ENCODE measurements at places on chromosomes 6 and 20.

GRCh38 chr6:107820338-107821261 lies 3.5 kb downstream of the SCML4 start:
- no peak for DNase-seq

GRCh38 chr20:57108742-57109570 lies 157.5 kb downstream of the BMP7 start:
- no peak for DNase-seq

- no peak for DNase-seq
Observed at GRCh38 chr6:116051244-116051643, 9.4 kb downstream of the FRK start.

GRCh38 chr20:47455133-47456040 lies 46.3 kb upstream of the NCOA3 start:
- no peak for DNase-seq

GRCh38 chr20:45465491-45466266 lies 3.9 kb upstream of the WFDC2 start:
- no peak for DNase-seq

DNA sequence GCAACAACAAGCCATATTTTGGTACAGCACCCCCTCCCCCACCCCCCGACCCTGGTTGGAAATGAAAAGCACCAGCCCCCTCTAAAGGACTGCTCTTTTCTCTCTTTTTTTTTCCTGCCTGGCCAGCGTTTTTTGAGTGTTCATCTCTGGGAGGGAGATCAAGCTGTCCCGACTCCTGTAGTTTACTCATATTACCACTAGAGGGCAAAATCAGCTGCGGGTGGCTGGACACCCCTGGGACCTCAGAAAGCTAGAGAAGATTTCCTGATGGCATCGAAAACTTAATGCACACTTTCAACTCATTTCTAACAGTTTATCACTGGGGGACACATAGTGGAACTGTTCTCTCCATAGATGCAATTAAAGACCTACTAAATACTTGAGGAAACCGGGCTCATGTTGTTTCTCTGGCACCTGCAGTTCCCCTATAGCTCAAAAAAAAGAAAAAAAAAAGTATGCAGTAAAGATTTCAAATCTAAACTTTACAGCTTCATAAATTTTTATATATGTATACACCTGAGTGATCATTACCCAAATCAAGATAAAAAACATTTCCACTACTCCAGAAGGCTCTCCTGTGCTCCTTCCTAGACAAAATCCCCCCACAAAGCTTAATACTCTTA lies 24.4 kb downstream of the CNBD2 start:
- DNase-seq, result peak; percentile 17

GRCh38 chr20:16533502-16533901 lies 39.7 kb downstream of the KIF16B start:
- DNase-seq, result no peak

DNA sequence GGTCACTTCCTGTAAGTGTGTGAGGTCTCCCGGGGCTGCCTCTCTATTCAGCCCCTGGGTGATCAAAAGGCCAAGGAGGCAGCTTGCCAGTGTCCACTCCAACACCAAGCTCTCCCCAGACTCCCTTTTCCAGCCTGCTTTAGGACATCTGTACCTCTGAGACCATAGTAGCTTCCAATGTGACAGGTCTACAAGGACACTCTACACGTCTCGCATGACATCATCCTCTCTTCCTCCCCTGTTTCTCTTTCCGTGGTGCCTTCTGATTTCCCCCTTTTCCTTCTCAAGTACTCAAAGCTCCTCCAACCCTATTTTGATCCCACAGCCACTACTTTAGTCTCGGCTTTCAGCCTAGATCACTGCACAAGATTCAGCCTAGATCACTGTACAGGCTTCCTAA lies 26.4 kb downstream of the HLA-F start:
- no peak for DNase-seq

GRCh38 chr6:107625264-107625663 lies 135.3 kb downstream of the SOBP start:
- DNase-seq, result no peak

- no peak for DNase-seq
Observed at GRCh38 chr6:85865420-85866369, 223.0 kb upstream of the SYNCRIP start.

GRCh38 chr6:169487579-169488436 lies 214.0 kb downstream of the WDR27 start:
- DNase-seq, result no peak

DNA sequence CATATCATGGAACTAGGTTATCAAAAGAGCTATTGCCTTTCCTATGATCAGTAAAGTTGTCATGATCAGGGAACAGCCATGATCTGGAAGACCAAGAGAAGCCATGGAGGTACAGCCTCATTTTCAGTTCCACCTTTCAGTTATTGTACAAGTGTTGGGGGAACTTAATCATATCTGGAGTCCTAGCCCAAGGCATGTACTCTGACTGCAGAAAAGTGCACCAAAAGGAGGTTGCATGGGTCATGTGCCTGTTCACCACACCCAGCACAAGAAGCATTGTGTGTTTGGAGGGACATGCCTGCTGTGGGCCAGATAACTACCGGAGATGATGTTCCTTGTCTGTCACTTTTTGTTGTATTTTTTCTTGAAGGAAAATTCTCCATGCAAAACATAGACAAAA lies 185.8 kb upstream of the MAN1A1 start:
- DNase-seq, result no peak

DNA sequence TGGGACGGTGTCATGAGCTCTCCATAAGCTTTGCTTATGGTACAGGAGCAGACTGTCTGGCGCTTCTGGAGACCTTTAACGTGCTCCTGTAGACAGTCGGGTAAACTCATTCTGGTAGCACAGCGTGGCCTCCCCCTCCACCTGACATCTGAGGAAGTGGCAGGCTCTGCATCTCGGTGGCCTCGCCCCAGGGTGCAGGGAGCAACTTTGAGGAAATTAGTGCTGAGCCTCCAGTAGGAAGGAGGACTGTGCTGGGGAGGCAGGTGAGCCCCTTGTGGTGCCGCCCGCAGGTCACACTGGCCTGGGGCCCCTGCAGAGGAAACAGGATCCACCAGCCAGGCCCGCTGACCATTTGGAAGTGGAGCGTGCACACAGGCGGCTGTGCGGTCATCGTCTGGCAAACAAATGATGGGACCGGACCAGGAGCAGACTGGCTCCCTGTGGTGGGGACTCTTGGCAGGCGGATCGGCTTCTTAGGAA lies 57.9 kb downstream of the SYNJ2 start:
- no peak for DNase-seq

DNA sequence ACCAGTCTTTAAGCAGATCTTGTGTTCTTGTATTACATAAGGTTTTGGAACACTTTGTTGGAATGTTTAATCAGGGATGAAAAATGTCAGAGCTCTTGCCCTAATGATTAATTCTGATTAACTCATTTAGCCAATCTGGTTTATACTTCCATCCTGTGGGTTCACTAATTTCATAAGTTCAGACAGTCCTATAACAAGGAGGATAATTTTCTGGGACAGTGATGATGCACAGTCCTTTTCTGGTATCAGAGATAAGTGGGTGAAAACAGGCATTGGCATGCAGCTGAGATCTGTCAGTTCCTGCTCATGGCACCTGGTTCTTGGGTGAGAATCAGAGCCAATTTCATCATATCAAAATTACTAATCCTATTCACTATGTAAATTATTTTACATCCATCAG lies 125.0 kb upstream of the LAMA2 start:
- DNase-seq, result no peak

- DNase-seq, result no peak
Observed at GRCh38 chr20:46430921-46431712, 24.7 kb upstream of the ELMO2 start.

GRCh38 chr6:93177438-93177837 lies 241.9 kb downstream of the EPHA7 start:
- no peak for DNase-seq

GRCh38 chr6:116518621-116519368 lies 7.4 kb downstream of the CALHM5 start:
- DNase-seq, result no peak

DNA sequence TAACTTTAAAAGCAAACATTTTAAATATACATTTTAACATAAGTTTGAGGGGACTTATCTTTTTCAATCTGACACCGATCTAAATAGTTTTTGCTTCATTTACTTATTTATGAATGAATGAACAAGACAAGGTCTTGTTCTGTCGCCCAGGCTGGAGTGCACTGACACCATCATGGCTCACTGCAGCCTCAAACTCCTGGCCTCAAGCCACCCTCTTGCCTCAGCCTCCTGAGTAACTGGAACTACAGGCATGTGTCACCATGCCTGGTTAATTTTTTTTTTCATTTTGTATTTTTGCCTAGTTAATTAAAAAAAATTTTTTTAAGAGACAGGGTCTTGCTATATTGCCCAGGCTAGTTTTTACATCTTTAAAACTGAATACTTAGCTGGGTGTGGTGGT lies 25.4 kb downstream of the FBXO9 start:
- DNase-seq, result no peak

- DNase-seq, result no peak
Observed at GRCh38 chr6:41638935-41639808, 904 bp downstream of the MDFI start.

DNA sequence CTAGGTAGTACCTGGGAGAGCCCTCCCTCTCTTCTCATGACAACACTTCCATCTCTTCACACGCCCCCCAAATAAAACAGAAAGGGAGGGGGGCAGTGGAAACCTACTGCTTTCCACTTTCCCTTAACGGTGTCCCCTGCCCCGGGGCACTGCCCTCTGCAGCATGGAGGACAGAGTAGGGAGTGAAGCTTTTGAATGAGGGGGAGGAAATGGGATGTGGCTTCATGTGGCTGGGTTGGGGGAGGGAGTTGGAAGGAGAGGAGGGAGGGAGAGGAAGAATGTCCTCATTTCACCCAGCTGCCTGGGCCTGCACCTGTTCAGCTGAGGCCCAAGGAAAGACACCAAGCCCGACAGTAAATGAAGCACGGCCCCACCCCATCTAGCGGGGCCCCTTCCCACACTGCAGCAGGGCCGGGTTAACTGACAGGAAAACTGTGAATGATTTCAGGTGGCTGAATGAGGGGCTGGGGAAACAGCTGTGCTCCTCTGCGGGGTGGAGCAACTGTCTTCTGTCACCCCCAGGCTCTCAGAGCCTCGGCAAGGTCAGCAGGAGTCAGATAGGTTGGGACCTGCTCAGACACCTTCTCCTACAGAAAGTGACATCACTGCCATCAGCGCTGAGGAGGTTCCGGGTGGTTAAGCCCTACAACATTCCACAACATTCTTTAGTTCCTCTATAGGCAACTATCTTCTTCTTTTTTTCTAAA lies 40.0 kb upstream of the TAF8 start:
- DNase-seq, result no peak

- DNase-seq, result no peak
Observed at GRCh38 chr6:24974182-24975171, 38.7 kb upstream of the RIPOR2 start.

DNA sequence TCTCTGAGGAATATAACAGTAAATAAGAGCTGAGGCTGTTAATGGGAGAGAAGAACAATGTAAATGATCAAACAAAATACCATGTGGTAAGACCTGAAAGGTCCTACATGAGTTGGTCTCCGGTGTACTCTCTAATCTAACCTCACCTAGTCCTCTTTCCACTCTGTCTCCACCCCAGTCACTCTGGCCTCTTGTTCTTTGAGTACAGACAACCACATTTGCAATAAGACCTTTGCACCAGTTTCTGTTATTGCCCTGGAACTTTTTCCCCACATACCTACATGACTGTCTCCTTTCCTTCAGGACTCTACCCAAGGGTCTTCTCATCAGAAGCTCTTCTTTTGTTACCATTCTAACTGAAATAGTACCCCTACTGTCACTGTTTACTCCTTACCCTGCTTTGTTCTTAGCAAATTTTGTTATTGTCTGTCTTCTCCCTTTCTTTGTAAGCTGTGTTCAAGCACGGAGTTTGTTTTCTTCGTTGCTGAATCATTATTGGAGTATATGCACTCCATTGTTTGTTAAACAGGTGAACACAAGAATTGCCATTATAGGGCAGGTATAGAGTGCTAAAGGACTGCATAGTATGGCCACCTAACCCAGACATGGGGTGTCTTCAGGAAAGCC lies 37.3 kb downstream of the MAPK14 start:
- no peak for DNase-seq

GRCh38 chr6:10534419-10534762 lies 13.2 kb downstream of the GCNT2 start:
- no peak for DNase-seq

DNA sequence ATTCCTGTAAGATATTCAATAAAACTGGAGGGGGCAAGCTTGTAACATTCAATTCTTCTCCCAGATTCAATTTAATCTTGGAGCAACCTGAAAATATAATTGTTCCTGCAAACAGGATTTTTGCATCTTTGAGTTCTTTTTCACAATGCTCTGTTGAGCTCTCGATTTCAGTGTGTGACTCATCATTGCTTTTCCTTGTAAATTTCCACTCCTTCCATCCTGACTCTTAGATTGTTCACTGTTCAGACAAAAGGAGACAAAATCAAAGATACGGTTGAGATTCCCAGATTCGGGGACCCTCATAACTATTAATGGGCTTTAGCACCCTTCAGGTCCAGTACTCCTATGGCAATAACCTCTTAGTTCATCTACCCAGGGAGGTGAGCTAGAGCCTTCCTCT lies 571.9 kb upstream of the CHD6 start:
- no peak for DNase-seq

GRCh38 chr6:150981095-150981494 lies 115.6 kb downstream of the MTHFD1L start:
- DNase-seq, result no peak

GRCh38 chr6:116251568-116252384 lies 2.1 kb downstream of the TSPYL4 start:
- no peak for DNase-seq

GRCh38 chr20:59400708-59401107 lies 100.3 kb downstream of the EDN3 start:
- no peak for DNase-seq

- no peak for DNase-seq
Observed at GRCh38 chr20:18056174-18057100, 1.3 kb downstream of the OVOL2 start.

- no peak for DNase-seq
Observed at GRCh38 chr6:91573826-91574416, 987.0 kb upstream of the MAP3K7 start.

Measured in T follicular helper cell (primary cell).